ENCODE measurements at places on chromosomes 4 and X.

DNA sequence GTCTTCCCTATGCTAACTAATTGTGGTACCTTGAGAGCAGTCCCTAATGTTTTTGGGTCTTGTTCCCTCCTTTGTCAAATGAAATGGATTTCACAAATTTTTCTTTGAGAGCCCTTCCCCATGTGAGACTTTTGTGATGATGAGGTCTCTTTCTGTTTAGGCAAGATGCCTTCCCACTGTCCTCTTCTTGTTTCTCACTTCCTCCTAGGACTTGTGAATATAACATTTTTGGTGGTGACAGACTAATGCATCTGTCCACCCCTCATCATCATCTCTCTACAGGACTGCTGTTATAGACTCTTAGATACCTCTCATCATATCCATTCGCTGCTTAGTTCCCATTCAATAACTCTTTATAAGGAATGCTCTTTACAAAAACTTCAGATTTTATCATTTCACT lies 8.7 kb upstream of the ANK2 start:
- DNase-seq = no peak

GRCh38 chrX:134512566-134512965 lies 52.6 kb downstream of the HPRT1 start:
- no peak for DNase-seq

GRCh38 chr4:16227462-16227868 lies 1.2 kb upstream of the TAPT1 start:
- peak; percentile 36 for DNase-seq

DNA sequence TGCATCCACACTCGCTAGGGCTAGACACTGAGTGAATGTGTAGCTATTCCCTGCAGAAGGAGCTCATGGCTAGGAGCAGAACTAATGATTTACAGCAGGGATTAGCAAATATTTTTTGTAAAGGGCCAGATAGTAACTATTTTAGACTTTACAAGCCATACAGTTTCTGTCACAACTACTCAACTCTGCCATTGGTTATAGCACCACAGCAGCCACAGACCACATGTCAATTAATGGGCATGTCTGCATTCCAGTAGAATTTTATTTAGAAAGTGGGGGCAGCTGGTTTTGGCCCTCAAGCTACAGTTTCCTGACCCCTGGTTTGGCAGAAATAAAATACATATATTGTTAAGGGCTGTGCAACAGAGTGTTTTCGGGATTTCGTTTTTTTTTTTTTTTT lies 192.6 kb downstream of the FRMPD4 start:
- DNase-seq = no peak

- DNase-seq = no peak
These were observed 725.7 kb upstream of the TENM3 start for GRCh38 chr4:181517491-181517890.

GRCh38 chr4:3390288-3390811 lies 51.4 kb upstream of the HGFAC start:
- no peak for DNase-seq

GRCh38 chrX:17818726-17819125 lies 42.4 kb downstream of the RAI2 start:
- DNase-seq = no peak

- DNase-seq = no peak
These were observed 4.2 kb downstream of the TMSB4X start for GRCh38 chrX:12979026-12979607.

DNA sequence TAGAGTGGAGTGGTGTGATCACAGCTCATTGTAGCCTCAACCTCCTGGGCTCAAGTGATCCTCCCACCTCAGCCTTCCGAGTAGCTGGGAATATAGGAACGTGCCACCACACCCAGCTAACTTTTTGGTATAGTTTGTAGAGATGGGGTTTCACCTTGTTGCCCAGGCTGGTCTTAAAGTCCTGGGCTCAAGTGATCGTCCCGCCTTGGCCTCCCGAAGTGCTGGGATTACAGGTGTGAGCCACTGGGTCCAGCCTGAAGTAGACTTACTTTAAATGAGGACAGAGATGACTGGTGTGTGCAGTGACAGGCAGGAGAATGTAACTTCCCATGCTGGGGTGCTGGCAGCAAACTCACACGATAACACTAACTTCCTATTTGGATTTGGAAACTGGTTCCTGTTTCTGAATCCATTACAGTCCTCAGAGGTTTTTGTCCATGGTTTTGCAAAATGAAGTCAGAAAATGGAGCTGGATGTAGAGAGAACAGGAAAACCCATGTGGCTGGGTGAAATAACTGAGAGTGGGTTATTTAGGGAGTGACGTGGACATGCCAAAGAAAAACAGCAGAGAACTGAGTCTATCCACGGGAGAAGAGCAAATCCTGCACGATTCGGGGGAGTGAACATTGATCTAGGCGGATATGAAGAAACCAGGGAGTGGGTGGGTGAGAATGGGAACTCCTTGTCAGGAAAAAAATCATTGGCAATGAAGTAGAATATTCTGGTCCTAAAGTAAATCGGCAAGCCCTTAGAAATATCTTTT lies 95.6 kb downstream of the GATB start:
- DNase-seq = no peak

- DNase-seq = no peak
These were observed 608.8 kb downstream of the PCDH7 start for GRCh38 chr4:31328932-31329331.
